ENCODE measurements at places on chromosomes 2 and 18. TPM values are rescaled to one million over a fixed set of nuclear protein-coding genes. Genes with fewer than 3 reads are reported as not detected.

Gene INO80C
- 56.3 TPM for total RNA-seq

Gene SPP2
- total RNA-seq: not detected

Gene CERS6
- 38.1 TPM for total RNA-seq

Gene CABYR
- 7.2 TPM for total RNA-seq

Gene ANKRD30BL
- not detected for total RNA-seq

Gene SMC6
- total RNA-seq: 35.6 TPM

Gene CAVIN2
- total RNA-seq: 8.4 TPM

Gene IFT172
- 14.6 TPM for total RNA-seq

Data from foreskin keratinocyte (primary cell).